ENCODE measurements at places on chromosomes 11 and 22.

GRCh38 chr22:37253126-37253660 is 9.1 kb upstream of the RAC2 start:
- no peak for DNase-seq

DNA sequence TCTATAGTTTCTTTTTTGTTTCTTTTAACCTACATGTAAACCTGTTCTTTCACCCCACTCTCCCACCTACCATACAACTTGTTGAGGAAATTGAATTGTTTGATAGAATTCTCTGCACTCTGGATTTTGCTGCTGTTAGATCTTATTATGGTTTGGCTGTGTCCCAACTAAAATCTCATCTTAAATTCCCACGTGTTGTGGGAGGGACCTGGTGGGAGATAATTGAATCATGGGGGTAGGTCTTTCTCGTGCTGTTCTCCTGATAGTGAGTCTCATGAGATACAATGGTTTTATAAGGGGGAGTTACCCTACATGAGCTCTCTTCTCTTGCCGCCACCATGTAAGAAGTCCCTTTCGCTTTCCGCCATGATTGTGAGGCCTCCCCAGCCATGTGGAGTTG is 15.0 kb upstream of the PITPNB start:
- DNase-seq = no peak

GRCh38 chr11:117232092-117232878 is at the start of gene RNF214:
TSS of gene RNF214 (plus strand) at chr11:117232671. CDS start at chr11:117234273, 1,602 bp downstream.
- DNase-seq = peak; percentile 49

- DNase-seq = no peak
Observed at GRCh38 chr11:68040101-68040956, 1.5 kb downstream of the TCIRG1 start.

GRCh38 chr22:46491946-46492345 is 45.5 kb downstream of the CELSR1 start:
- no peak for DNase-seq

DNA sequence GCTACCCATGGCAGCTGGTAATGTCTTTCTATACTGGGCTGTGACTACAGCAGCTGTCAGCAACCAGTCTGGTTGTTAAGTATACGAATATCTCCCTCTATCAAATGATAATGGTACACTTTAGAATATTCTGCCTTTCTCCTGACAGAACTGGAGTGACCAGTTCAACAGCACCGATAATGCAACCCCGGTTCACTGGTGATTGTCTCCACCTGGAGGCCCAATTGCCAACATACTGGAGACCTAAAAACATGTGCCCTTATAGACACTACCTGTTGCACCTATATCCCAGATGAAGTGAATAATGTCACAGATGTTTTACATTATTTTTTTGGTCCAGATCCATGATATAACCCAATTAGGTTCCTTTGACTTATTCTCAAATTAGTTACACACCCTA is 21.1 kb downstream of the OR5P2 start:
- DNase-seq = no peak

- DNase-seq = no peak
Observed at GRCh38 chr11:5196067-5196466, 4.4 kb downstream of the OR51V1 start.

DNA sequence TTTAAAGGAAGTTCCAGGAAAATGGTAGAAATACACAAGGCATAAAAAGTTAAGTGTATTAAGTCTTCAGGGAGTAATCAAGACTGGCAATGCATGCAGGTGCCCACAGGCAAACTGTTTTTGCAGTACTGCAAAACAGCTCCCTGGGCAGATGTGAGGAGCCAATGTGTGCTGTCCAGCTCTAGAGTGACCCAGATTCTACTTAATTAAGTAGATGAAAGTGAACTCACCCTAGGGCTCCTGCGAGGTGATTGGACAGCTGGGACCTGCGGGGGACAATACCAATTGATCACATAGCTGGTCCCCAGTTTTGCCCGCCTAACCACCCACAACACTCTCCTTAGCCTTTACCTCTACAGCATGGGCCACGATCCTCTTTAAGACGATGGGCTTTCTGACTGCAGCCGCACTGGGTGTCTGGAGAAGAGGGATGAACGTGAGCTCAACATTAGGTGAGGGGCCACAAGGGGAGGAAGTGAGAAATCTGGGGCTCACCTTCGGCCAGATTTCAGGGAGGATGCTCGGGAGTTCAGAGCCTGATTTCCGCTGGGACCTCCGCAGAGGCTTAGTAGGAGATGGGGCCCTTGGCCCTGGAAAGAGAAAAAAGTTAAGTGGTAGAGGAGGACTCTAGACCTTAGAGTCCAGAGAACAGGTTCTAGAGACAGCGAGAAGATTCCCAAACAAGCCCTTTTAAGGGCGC is 556 bp downstream of the CDCA5 start:
- DNase-seq = no peak

- DNase-seq = peak; percentile 69
Observed at GRCh38 chr11:123246749-123247495, 51.9 kb upstream of the CLMP start.

DNA sequence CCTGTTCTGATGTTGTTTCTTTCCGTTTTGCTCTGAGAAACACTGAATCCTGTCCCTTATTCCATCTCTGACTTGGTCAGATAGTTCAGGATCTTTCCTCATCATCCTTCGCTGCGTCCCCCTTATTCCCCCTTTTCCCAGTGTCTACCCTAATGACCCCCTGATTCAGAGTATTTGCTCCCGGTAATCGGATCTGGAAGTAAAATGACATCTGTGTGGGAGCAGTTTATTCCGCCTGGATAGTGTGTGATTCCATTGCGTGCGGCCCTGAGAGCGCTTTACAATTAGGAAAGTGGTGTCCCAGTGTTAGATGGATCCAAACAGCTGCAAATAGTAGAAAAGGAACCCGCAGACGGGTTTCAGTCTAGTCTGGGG is 606 bp downstream of the DRG1 start:
- DNase-seq = no peak

DNA sequence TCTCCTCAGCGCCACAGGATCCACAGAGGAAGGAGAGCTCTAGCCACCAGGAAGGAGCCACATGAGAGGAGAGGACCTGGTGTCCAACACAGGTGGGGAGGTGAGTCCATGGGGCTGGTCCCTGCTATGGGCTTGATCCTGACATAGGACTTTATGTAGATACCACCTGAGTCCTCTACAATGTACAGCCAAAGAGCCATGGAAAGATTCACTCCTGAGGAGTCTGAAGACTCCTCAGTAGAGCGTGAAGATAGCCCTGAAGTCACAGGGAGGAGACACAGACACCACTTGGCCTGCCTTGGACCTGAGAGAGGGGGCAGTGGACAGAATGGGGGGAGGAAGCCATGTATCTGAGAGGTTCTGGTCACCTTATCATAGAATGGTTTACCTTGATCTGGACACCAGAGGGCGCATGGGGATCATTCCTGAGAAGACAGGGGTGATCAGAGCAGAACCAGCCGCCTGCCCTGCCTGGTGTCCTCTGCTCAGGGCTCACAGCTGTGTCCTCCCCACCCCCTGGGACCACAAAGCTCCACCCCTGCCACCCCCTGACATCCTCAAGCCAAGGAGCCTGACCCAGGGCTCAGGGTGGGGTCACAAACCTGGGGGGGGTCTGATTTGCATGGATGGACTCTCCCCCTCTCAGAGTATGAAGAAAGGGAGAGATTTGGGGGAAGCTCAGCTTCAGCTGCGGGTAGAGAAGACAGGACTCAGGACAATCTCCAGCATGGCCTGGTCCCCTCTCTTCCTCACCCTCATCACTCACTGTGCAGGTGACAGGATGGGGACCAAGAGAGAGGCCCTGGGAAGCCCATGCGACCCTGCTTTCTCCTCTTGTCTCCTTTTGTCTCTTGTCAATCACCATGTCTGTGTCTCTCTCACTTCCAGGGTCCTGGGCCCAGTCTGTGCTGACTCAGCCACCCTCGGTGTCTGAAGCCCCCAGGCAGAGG is 77.0 kb downstream of the ZNF280B start:
- peak; percentile 30 for DNase-seq

DNA sequence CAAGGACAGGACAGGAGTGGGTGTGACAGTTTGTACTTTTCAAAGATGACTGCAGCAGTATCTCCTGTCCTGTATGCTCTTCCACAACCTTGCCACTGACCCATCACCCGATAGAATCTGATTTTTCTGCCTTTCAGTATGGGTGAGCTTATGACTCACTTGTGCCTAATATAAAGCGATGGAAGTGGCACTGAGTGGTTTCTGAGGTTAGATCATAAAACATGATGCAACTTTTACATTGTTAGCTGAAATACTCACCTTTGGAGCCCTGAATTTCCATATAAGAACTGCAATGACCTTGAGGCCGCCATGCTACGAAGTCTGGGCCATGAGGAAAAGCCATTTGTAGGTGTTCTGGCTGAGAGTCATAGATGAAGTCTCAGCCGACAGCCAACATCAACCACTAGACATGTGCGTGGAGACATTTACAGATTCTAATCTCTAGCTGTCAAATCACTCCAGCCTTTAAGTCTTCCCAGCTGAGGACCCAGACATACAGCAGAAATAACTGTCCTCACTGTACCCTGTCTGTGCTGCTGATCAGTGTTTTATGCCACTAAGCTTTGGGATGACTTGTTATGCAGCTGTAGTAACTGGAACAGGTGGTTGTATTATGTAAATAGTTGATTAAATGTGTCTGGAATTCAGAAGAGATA is 105.9 kb upstream of the ARHGAP20 start:
- no peak for DNase-seq

DNA sequence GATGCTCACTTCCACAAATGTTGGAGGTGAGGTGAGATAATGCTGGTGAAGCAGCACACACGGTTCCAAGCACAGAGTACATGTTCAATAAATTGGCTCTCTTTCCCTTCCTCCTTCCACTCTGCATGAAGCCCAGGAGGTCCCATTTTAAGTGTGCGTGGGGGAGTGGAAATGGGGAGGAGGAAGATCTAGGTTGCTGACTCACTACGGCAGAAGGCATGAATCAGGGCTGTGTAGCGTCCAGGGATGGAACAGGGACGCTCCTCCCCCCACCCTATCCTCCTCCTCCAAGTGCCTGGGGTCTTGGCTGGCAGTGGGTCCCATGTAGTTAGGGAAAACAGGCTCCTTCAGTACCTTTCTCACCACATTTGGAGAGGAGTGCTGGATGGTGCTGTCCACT is 44.2 kb downstream of the TRIM66 start:
- no peak for DNase-seq

GRCh38 chr22:29871684-29872083 is 11.3 kb upstream of the MTMR3 start:
- DNase-seq = no peak

GRCh38 chr11:130636722-130637464 is 188.4 kb downstream of the ADAMTS15 start:
- DNase-seq = no peak

DNA sequence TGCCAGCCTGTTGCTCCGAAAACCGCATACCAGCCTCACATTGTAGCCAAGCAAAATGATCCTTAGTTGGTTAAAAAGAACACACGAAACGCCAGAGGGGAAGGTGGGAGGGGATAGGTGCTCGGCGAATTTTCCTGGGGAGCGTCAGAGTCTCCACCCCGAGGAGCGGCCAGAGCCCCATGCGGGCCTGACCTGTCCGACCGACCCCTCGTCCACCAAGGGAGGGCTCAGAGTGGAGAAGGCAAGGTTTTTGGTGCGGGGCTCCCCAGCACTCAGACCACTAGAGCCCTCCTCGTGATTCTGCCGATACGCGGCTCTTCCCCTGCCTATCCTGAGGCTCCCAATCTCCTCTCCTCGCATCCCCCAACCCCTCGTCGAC is 39.6 kb downstream of the DIXDC1 start:
- no peak for DNase-seq

DNA sequence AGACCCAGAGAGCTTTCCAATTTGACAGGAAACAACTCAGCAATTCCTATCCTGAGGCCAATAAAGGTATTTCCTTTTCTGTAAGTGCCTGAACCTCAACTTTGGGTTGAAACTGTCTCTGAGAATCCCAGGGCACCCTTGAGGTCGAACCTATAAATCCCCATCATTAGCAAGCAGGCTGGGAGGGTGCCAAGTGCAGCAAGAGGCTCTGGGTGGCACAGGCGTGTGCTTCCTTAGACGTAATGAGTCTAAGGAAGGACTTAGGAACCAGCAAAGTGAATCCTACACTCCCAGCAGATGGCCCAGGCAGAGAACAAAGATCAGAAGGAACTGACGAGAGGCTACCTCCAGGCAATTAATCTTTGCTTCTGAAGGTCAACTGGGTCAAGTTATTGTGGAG is 234.3 kb upstream of the NARS2 start:
- DNase-seq = no peak

GRCh38 chr11:105333153-105333552 is 193.6 kb upstream of the CARD18 start:
- no peak for DNase-seq

- DNase-seq = no peak
Observed at GRCh38 chr11:70034740-70035365, 43.3 kb upstream of the ANO1 start.

DNA sequence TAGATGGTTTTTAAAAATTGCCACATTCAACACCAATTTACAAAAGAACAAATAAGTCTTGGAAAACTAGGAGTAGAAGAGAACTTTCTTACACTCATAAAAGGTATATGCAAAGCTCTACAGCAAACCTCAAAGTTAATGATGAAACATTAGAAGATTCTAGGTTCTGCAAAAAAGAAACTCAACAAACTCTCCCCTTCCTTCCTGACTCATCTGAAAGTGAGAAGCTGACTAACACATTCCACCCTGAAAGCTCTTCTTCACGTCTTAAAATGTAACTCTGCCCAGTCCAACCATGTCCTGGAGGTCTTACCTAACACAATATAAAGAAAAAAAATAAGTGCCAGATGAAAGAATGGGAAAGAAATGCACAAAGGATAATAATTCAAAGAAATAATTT is 218.9 kb upstream of the ISX start:
- no peak for DNase-seq

- no peak for DNase-seq
Observed at GRCh38 chr22:22009661-22010060, 27.1 kb upstream of the TOP3B start.

- no peak for DNase-seq
Observed at GRCh38 chr22:45974498-45974897, 2.5 kb downstream of the WNT7B start.

- no peak for DNase-seq
Observed at GRCh38 chr11:117588166-117588810, 208.7 kb downstream of the DSCAML1 start.

- DNase-seq = no peak
Observed at GRCh38 chr11:124837491-124837856, 27.8 kb upstream of the ROBO3 start.

- DNase-seq = no peak
Observed at GRCh38 chr11:47369676-47370075, 8.7 kb downstream of the SPI1 start.

- DNase-seq = no peak
Observed at GRCh38 chr11:80462211-80462610, 1021.4 kb upstream of the TENM4 start.

GRCh38 chr11:105612771-105613170 is 2.9 kb downstream of the GRIA4 start:
- no peak for DNase-seq

DNA sequence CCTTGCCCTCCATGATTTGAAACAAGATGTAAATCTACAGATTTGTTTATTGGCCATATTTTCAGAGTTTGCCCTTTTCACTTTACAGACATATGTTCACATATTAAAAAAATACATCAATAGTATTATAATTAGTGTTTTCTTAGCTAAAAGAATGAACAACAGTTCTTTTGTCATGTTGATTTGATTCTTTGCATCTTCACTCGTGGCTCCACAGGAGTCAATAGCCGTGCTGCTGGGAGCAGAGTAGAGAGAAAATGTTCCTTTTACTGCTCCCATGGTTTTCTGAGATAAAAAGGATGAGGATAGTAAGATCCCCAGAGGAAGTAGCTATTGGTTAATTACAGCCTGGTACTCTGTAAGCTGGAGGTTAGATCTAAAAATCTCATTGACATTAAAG is 151.2 kb downstream of the PGR start:
- no peak for DNase-seq

GRCh38 chr11:100574894-100575769 is 112.0 kb upstream of the ARHGAP42 start:
- no peak for DNase-seq

All from activated CD4-positive, CD25-positive, alpha-beta regulatory T cell (primary cell).